Liver (tissue), 10 donors: ENCODE measurements at places on chromosomes 6 and 20. TPM values are rescaled to one million over a fixed set of nuclear protein-coding genes. Genes with fewer than 3 reads are reported as not detected.
A peak's percentile ranks its signal among the peaks of the same experiment; 100 is the strongest.

Gene TOX2
- 1.9 TPM for polyA plus RNA-seq

Gene PRND
- not detected for polyA plus RNA-seq

Gene LAMA2
- polyA plus RNA-seq: 3.0 TPM

Gene KIAA0408
- polyA plus RNA-seq: 0.07 TPM

DNA sequence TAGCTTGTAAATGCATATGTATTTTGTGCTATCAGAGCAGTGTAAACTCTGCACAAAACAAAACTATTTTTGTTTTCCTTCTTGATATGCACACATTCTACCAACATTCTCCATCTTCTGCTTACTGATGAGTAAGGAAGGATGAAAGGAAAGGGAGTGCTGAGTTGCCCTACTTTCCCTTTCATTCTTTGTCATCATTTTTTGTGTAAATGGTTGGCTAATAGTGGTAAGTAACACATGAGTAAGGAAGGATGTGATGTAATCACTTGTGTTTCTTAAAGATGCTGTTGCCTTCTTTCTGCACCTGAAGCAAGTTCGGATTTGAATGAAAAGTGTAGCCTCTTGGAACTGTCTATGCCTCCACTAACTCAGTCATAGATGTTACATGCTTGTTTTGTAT, 4.6 kb upstream of the REV3L start:
- no peak for DNase-seq
- no peaks in the 10 kb centered on the region for H3K27me3 ChIP-seq
- no peaks in the 10 kb centered on the region for H3K36me3 ChIP-seq
- no peak overlapping the region for H3K4me3 ChIP-seq
- H3K4me1 ChIP-seq: peaks cover 4% of the 10 kb centered on the region

GRCh38 chr20:47276851-47277534, 79.5 kb downstream of the ZMYND8 start:
- H3K4me1 ChIP-seq: no peaks in the 10 kb centered on the region
- no peak for DNase-seq
- peaks cover 21% of the 10 kb centered on the region for H3K36me3 ChIP-seq
- no peak overlapping the region for H3K4me3 ChIP-seq
- no peaks in the 10 kb centered on the region for H3K27me3 ChIP-seq
- H3K27ac ChIP-seq: no peak overlapping the region

- no peaks in the 10 kb centered on the region for H3K4me1 ChIP-seq
- H3K4me3 ChIP-seq: no peak overlapping the region
- DNase-seq: no peak
- no peak overlapping the region for H3K27ac ChIP-seq
These were observed 89.2 kb upstream of the STMND1 start for GRCh38 chr6:17012421-17013225.

DNA sequence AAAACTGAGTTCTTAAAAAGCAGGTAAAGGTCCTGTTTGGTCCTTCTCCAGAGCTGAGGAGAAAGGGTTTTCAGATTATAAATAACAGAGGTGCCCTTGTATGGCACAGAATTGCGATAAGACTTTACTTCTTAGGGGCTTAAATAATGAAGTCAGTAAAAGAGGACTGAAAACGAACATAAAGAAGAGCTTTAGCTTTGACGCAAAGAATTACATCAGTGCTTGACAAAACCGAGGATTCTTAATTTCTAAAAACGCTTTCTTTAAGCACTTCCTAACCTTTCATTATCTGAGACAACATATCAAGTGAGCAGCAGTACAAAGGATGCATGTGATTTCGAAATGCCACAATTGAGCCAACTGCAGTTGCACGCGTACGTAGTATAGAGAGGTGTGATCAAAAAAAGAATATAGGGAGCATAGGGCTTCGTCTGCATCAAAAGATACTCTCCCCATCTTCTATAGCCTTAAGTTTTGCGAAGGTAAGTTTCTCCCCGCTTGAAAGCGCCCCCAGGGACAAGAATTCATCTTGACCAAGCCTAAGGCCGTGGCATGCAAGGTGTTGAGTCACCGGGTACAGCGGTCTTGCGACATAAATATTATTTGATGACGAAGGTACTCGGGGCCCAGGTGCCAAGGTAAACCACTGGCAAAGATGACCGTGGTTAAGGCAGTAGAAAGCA, 778 bp upstream of the LOC128125822 start:
- H3K4me1 ChIP-seq: peaks cover under 1% of the 10 kb centered on the region
- H3K27ac ChIP-seq: peak overlapping the region; percentile 97
- H3K4me3 ChIP-seq: peak overlapping the region; percentile 99
- H3K27me3 ChIP-seq: no peaks in the 10 kb centered on the region

GRCh38 chr6:13183415-13184088, 144.8 kb downstream of the TBC1D7 start:
- H3K36me3 ChIP-seq: no peaks in the 10 kb centered on the region
- no peak overlapping the region for H3K27ac ChIP-seq
- H3K4me1 ChIP-seq: no peaks in the 10 kb centered on the region
- H3K4me3 ChIP-seq: no peak overlapping the region
- peaks cover 2% of the 10 kb centered on the region for H3K27me3 ChIP-seq

DNA sequence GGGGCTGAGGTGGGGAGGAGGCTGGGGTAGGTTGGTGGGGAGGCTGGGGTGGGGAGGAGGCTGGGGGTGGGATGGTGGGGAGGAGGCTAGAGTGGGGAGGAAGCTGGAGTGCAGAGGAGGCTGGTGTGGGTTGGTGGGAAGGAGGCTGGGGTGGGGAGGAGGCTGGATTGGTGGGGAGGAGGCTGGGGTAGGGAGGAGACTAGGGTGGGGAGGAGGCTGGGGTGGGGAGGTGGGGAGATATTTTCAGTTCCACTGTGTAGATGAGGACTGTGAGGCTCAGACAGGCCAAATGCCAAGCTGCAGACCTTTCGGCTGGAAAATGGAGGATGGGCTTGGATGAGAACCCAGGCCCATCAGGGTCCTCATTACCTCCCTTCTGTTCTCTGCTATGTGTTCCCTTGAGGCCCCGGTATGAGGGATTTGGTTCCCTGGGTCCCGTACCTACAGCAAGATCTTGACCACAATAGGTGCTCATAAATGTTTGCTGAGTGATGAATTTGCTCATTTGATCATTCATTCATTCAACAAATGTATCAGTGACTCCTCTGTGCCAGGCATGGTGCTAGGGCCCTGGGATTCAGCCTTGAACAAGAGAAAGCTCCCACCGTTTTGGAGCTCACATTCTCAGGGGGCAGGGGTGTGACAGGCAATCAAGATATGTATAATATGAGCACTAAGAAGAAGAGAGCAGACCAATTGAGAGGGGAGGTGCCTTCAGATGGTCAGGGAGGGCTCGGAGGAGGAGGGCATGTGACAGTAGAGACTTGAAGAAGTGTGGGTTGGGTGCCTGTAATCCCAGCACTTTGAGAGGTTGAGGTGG, 36.1 kb upstream of the NOL4L start:
- H3K4me3 ChIP-seq: no peak overlapping the region
- H3K4me1 ChIP-seq: no peaks in the 10 kb centered on the region
- DNase-seq: peak; percentile 58

GRCh38 chr6:45049188-45049843, 278.8 kb upstream of the RUNX2 start:
- H3K4me1 ChIP-seq: no peaks in the 10 kb centered on the region
- H3K27ac ChIP-seq: no peak overlapping the region
- no peaks in the 10 kb centered on the region for H3K36me3 ChIP-seq
- H3K4me3 ChIP-seq: no peak overlapping the region
- DNase-seq: no peak

- no peak for DNase-seq
- H3K4me3 ChIP-seq: no peak overlapping the region
- no peak overlapping the region for H3K27ac ChIP-seq
- no peaks in the 10 kb centered on the region for H3K36me3 ChIP-seq
These were observed 19.4 kb downstream of the PFDN4 start for GRCh38 chr20:54227241-54227640.

DNA sequence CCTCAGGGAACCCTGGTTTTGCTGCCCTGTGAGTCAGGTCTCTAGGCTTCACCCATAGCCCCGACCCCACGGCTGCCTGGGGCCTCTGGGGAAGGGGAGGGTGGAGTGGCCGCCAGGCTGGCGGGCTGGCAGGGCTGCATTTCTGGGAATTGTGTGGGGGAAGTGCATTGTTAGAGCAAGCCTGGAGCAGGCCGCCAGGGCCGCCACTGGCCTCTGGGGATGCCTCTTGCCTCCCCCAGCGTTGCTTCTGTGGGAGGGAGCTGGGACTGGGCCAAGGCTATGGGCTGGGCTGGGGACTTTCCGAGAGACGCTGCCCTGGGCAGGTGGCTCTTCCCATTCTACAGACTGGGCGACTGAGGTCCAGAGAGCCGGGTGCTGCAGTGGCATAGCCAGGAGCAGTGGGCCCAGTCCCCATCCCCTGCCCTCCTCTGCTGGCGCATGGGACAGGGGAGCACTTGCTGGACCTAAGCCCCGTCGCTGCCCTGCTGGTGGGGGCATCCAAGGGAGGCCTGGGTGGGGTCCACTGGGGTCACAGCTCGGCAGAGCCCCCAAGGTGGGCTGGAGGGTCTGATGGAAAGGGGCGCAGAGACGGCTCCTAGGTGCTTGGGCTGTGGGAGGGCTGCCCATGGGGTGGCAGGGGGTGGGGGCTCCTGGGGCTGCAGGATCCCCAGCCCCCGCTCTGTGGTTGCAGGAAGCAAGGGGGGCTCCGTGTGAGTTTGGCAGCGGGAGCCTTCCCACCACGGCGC, 6.6 kb upstream of the SOX18 start:
- H3K36me3 ChIP-seq: no peaks in the 10 kb centered on the region
- H3K4me3 ChIP-seq: no peak overlapping the region
- DNase-seq: no peak
- H3K27ac ChIP-seq: peak overlapping the region; percentile 15

- no peaks in the 10 kb centered on the region for H3K36me3 ChIP-seq
- DNase-seq: no peak
- H3K27me3 ChIP-seq: no peaks in the 10 kb centered on the region
These were observed 150.1 kb downstream of the ELOVL4 start for GRCh38 chr6:79797163-79797764.

- no peak overlapping the region for H3K27ac ChIP-seq
- no peak for DNase-seq
- no peaks in the 10 kb centered on the region for H3K27me3 ChIP-seq
- no peaks in the 10 kb centered on the region for H3K36me3 ChIP-seq
These were observed 32.2 kb downstream of the COL11A2 start for GRCh38 chr6:33160096-33160495.

DNA sequence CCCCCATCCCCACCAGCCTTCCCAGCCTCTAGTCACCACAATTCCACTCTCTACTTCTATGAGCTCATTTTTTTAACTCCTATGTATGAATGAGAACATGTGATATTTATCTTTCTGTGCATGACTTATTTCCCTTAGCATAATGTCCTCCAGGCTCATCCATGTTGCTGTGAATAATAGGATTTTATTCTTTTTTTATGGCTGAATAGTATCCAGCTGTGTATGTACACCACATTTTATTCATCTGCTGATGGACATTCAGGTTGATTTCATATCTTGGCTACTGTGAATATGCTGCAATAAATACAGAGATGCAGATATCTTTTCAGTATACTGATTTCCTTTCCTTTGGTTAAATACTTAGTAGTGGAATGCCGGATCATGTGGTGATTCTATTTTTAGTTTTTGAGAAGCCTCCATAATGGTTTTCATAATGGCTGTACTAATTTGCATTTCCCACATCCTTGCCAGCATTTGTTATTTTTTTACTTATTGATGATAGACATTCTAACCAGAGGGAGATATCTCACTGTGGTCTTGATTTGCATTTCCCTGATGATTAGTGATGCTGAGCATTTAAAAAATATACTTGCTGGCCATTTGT, 194.9 kb downstream of the PACRG start:
- H3K27me3 ChIP-seq: no peaks in the 10 kb centered on the region
- no peak overlapping the region for H3K27ac ChIP-seq
- H3K4me1 ChIP-seq: no peaks in the 10 kb centered on the region

DNA sequence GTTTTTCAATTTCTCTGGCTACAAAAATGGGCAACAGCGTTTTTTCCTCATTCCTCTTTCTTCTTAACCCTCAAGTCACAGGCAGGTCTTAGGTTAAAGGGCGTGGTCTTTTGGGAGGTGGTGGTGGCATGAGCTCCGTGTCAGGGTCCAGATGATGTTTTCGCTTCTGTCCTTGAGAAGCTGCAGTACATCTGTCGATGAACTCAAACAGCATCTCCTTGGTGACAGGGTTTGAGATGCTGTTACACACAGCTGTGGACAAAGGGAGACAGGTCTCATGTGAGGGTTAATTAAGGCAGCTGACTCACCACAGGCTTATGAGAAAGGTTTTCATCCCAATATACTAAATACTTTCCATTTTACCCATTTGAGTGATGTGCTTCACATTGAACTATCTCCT, 350.8 kb downstream of the RNGTT start:
- no peak overlapping the region for H3K4me3 ChIP-seq
- no peaks in the 10 kb centered on the region for H3K4me1 ChIP-seq
- DNase-seq: no peak
